ENCODE measurements at places on chromosomes 2 and 18. TPM values are rescaled to one million over a fixed set of nuclear protein-coding genes. Genes with fewer than 3 reads are reported as not detected.
A peak's percentile ranks its signal among the peaks of the same experiment; 100 is the strongest.

GRCh38 chr2:86292571-86293515 is 44.6 kb downstream of the REEP1 start:
- no peak overlapping the region for H3K4me3 ChIP-seq
- no peak for DNase-seq
- no peak overlapping the region for H3K27ac ChIP-seq
- no peaks in the 10 kb centered on the region for H3K27me3 ChIP-seq
- H3K36me3 ChIP-seq: no peaks in the 10 kb centered on the region

DNA sequence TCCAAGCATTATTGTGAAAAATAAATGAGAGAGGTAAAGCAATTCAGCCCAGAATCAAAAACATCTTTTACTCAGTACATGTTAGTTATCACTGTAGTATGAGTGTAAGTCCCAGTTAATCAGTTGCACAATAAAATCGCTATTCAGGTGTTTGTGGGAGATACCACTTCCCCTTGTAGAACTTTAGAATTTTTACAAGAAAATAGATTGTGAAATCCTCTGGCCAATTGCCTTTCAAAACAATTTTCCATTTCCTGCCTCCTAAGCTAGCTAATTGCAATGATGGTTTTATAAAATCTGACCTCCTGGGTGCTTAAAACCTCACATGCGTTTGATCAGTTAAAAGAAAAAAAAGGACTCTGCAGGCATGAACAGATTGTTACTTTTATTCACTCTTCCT is 332.5 kb downstream of the PID1 start:
- no peak overlapping the region for H3K4me3 ChIP-seq
- H3K27ac ChIP-seq: no peak overlapping the region
- no peaks in the 10 kb centered on the region for H3K27me3 ChIP-seq

GRCh38 chr2:160408959-160409291 is 84.7 kb downstream of the RBMS1 start:
- peaks cover 64% of the 10 kb centered on the region for H3K4me1 ChIP-seq
- no peak overlapping the region for H3K4me3 ChIP-seq
- H3K27me3 ChIP-seq: no peaks in the 10 kb centered on the region
- no peaks in the 10 kb centered on the region for H3K36me3 ChIP-seq
- peak overlapping the region; percentile 98 for H3K27ac ChIP-seq

- H3K4me3 ChIP-seq: no peak overlapping the region
- DNase-seq: no peak
- no peaks in the 10 kb centered on the region for H3K4me1 ChIP-seq
- no peak overlapping the region for H3K27ac ChIP-seq
- no peaks in the 10 kb centered on the region for H3K27me3 ChIP-seq
These were observed 214.2 kb upstream of the ERBB4 start for GRCh38 chr2:212752730-212753351.

- no peak overlapping the region for H3K4me3 ChIP-seq
- no peaks in the 10 kb centered on the region for H3K27me3 ChIP-seq
- DNase-seq: no peak
- no peaks in the 10 kb centered on the region for H3K4me1 ChIP-seq
- no peaks in the 10 kb centered on the region for H3K36me3 ChIP-seq
- no peak overlapping the region for H3K27ac ChIP-seq
These were observed 32.9 kb upstream of the PDCL3 start for GRCh38 chr2:100529900-100530299.

DNA sequence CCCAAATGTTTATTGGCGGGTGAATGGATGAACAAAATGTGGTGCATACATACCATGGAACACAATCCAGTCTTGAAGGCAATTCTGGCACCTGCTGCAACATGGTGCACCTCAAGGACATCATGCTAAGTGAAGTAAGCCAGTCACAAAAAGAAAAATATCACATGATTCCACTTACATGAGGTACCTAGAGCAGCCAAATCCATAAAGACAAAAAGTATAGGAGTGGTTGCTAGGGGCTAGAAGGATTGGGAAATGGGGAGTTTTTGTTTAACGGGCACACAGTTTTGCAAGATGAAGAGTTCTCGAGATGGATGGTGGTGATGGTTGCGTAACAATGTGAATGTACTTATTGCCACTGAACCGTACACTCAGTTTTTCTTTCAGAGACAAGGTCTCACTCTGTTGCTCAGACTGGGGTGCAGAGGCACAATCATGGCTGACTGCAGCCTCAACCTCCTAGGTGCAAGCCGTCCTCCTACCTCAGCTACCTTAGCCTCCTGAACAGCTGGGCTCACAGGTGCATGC is 90.9 kb upstream of the CERS6 start:
- no peak overlapping the region for H3K4me3 ChIP-seq
- H3K27me3 ChIP-seq: no peaks in the 10 kb centered on the region
- H3K27ac ChIP-seq: no peak overlapping the region
- DNase-seq: no peak
- H3K36me3 ChIP-seq: no peaks in the 10 kb centered on the region
- no peaks in the 10 kb centered on the region for H3K4me1 ChIP-seq

- no peaks in the 10 kb centered on the region for H3K4me1 ChIP-seq
- no peaks in the 10 kb centered on the region for H3K36me3 ChIP-seq
- no peak overlapping the region for H3K4me3 ChIP-seq
- H3K27me3 ChIP-seq: no peaks in the 10 kb centered on the region
- no peak for DNase-seq
These were observed 122.2 kb upstream of the ZEB2 start for GRCh38 chr2:144642131-144642530.

- H3K27me3 ChIP-seq: no peaks in the 10 kb centered on the region
- H3K4me3 ChIP-seq: no peak overlapping the region
- DNase-seq: no peak
- no peaks in the 10 kb centered on the region for H3K36me3 ChIP-seq
These were observed 33.7 kb upstream of the TMEM177 start for GRCh38 chr2:119645173-119645855.

The REEP1 gene
- total RNA-seq: 29.9 TPM

The CROCC2 gene
- total RNA-seq: not detected

The SERPINB10 gene
- not detected for total RNA-seq

The DSG4 gene
- not detected for total RNA-seq

The C2orf72 gene
- not detected for total RNA-seq

The CHRND gene
- total RNA-seq: not detected

The ANKRD30BL gene
- total RNA-seq: not detected

The SLC14A1 gene
- total RNA-seq: 4.2 TPM

The KRTCAP3 gene
- 16.5 TPM for total RNA-seq

The NOL4 gene
- total RNA-seq: not detected
